Stimulated activated CD4-positive, alpha-beta T cell treated with anti-CD3 and anti-CD28 coated beads, Interleukin-12 subunit alpha, Interleukin-12 subunit beta, amount 100 ng/mL, for 24 hours (primary cell): ENCODE measurements at places on chromosomes 7 and 10.

DNA sequence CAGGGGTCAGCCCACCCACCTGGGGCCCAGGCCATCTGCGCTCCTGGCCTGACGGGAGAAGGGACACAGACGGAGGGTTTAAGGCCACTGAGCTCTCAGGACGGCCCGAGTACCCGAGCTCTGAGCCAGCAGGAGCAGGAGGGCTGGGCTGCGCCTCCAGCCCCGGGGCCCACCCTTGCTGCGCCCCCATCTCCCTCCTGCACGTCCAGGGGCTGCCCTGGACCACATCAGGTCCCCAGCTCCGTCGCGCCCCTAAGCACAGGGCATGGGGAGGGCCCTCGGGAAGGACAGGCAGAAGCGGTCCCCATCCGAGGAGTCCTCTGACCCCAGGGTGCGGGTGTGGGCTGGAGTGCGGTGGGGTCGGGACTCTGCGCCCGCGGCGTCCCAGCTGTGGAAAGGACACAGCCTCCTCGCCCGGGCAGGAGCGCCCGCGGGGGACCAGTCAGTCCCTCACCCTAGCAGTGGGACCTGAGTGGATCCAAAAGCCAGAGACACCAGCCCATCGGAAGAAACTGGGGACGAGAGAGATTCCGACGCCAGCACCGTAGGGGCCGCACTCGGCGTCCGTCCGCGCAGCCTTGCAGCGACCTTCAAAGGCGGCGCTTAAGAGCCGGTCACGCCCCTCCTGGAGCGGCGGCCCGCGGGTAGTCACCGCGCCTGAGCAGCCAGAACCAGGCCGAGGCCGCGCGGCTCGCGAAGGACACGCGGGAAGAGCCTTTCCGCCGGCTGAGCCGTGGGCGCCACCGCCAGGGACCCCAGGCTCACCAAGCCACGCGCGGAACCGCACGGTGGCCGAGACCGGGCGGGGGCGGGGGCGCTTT lies 15.9 kb downstream of the CAMK2B start:
- peak; percentile 44 for DNase-seq

DNA sequence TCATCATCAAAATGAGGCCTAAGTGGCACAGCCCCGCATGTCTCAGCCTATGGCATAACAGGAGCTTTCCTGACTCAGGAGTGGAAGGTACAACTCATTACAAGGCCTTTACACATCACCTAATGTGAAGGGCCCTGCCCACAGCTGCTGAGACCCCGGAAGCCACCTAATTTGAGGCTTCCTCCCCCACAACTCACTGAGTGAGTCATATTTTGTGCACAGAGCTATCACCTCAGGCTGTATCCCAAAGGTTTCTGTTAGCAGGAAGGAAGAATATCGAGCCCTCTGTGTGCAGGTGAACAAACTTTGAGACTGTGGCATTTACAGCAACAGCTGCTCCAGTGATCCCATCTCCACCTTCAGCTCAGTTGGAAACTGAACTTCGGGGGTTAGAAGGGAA lies 20.6 kb downstream of the HTR5A start:
- no peak for DNase-seq

DNA sequence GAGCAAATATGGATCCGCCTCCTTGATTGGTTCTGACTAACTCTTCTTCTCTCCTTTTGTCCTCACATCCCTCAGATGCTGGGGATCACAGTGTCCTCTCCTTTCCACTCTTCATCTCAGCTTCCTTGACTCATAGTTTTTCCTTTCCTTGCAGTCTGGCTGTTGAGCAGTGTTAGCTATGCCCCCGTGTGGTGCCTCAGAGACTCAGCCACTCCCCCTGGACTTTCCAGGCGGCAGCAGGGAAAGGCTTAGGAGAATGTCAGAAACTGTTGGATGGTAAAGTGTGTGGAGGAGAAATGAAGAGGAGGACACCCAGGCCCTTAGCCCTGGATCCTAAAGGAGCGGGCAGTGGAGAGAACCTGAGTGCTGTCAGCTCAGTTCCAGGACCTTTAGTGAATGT lies 267.5 kb downstream of the CELF2 start:
- DNase-seq = no peak

GRCh38 chr7:48691788-48692187 lies 232.6 kb upstream of the CDC14C start:
- DNase-seq = no peak

- no peak for DNase-seq
These were observed 127.9 kb downstream of the TCERG1L start for GRCh38 chr10:131183546-131184045.

DNA sequence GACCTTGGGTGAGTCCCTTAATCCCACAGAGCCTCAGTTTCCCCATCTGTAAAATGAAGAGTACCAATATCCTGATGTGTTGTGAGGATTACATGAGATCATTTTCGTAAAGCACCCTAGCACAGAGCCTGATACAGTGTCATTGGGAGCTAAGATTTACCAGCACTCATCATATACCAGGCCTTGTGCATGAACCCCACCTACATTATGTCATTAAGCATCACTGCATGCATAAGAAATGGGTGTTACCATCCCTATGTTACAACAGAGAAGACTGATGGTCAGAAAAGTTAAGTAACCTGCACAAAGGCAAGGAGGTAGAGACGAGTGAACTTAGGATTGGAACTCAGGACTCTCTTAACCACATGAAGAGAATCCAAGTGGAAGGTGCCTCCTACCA lies 290.6 kb downstream of the KCNMA1 start:
- no peak for DNase-seq

GRCh38 chr7:44390701-44391100 lies 65.3 kb upstream of the CAMK2B start:
- no peak for DNase-seq

DNA sequence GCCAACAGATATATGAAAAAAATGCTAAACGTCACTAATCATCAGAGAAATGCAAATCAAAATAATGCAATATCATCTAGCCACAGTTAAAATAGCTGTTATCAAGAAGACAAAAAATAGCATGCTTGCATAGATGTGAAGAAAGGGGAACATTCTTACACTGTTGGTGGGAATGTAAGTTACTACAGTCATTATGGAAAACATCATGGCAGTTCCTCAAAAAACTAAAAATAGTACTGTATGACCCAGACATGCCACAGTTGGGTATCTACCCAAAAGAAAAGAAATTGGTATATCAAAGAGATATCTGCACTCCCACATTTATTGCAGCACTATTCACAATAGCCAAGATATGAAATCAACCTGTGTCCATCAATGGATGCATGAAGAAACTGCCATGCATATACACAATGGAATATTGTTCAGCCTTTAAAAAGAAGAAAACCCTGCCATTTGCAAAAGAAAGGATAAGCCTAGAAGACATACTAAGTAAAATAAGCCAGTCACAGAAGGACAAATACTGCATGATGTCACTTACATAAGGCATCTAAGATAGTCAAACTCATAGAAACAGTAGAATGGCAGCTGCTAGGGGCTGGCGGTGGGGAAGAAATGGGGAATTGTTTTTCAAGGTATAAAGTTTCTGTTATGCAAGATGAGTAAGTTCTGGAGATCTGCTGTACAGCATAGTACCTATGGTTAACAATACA lies 107.0 kb downstream of the PTPN20 start:
- DNase-seq = no peak

DNA sequence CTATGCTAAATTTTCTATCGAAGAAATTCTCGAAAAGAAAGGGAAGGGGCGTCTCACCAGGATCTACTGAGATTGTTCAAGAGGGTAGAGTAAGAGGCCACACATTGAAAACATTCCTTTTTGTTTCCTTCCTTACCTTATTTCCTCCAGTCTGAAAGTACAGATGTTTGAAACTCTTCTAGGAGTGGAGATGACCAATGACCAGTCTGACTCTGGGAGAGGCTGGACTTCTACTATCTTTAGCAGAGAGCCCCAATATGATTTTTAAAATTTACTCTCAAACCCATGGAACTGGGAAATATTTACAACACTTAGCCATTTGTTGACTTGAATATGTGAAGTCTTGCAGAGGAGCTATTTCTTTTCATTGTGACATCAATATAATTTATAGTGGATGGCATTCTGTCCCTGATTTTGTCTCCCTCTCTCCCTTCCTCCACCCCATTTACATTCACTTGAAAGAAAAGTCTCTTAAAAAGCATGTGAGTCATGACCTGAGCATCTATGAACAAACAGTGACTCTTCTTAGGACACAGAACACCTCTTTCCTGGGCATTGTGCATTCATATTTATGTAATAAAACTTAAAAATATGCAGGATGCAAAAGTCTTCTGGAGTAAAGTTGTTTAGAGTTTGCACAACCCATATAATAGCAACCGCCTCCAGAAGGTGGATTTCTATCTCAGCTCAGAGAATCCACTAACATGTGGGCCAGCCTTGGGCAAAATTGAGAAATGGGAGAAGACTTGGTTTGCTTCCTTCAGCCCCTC lies 31.2 kb upstream of the BMPER start:
- no peak for DNase-seq

DNA sequence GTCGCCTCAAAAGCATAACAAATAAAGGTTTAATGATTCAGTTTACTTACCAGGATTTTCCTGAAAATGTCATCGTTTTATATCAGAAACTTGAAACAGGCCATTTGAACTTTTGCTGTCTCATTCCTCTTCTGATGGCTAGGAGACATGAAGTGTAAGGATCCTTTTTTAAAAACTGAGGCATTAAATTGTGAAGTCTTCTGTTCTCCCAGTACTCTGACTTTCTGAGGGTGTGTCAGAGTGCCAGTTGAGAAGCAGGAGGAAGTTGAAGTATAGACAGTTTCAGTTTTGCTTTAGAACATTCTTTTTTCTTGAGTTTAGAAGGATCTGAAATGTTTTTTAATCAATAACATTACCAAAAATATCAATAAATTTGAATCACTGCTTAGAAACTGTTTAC lies at the start of gene SAMD9L:
TSS of gene SAMD9L (minus strand) at position 242 of the 400 bp plus-strand sequence. CDS start 12,414 bp downstream, outside the sequence.
- DNase-seq = no peak

DNA sequence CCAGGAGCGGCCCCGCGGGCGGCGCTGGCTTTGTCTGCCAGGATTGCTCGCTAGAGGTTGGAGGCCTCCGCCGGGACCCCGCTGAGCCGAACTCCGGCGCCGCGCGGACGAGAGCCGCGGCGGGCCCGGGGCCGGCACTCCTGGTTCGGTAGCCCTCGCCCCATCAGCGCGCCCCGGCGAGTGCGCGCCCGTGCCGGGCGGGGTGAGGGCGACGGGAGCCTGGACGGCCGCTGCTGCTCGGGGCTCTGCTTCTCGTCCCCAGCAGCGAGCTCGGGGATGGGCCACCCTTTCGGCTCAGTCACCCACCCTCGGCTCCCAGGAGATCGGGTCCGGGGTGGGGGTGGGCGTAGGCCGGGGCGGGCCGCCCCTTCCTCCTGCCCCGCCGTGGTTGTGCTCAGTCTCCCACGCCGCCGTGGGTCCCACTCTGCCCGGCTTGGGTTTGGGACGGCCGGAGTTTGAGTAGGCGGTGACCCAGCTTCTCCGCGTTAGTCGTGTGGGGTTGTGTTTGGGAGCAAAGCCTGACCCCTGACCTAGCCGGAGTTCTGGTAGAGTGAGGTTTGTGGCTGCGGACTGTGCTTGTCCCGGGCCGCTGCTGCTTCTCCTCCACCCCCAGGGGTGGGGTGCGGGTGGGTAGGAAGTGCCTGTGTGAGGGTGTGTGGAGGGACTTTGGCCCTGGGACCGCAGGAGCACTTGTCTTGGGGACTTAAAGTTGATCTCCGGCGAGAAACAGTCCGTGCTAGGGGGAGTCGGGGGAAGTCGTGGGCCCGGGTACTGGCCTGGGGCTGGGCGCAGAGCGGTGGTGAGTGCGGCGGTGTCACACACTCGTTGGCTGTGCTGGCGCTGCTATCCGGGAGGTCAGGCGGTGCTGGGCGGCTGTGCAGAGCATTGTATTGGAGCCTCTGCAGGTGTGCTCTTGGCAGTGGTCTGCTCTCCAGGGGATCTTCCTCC lies 677 bp downstream of the TSPAN14 start:
- no peak for DNase-seq

DNA sequence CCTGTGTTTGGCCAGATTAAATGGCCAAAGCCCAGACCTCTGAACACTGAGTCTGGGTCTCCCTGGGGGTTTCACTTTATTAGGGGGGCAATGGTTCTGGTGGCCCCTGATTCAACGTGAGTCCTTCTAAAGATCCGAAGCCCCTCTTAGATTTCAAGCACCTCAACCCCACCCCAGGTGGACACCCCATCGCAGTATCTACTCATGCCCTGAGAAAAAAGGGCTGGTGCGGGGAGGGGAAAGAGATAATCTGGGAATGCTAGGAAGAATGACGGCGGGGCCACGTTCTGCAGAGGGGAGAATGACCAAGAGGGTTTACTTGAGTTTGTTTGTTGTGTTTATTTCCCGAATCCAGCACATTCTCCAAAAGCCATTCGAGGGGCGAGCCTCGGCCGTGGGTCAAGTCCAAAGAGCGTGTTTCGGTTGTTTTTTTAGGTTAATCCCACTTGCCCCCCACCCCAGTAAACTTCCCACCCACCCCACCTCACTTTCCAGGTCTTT lies 832 bp downstream of the PDLIM1 start:
- DNase-seq = no peak

- DNase-seq = no peak
These were observed 20.3 kb downstream of the YWHAG start for GRCh38 chr7:76338298-76339084.

DNA sequence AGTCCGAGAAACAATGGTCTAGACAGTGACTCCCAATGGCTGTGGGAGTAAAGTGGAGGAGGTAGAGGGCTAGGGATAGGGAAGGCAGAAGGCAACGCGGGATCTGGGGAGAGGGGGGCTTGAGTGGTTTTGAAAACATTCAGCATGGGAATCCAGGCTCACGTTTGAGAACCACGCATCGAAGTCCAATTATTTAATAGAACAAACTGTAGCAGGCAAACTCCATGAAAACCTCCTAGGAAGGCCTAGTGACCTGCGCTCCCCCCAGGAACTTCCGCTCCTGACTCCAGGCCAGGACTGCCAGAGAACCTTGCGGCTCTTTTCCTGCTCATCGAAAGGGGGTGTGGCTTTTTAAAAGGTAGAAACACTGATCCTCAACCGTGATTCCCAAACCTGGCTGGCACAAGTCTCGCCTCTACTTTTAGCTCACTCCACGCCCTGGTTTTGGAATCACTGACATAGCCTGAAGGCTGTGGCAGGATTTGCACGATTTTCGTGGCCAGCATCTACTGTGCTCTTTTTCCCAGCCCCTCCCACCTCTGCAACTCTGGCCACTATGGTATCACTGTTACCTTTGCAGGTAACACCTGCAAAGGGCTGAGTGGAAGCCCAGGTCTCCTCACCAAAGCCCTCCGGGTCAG lies 43.4 kb downstream of the MYOF start:
- DNase-seq = no peak

DNA sequence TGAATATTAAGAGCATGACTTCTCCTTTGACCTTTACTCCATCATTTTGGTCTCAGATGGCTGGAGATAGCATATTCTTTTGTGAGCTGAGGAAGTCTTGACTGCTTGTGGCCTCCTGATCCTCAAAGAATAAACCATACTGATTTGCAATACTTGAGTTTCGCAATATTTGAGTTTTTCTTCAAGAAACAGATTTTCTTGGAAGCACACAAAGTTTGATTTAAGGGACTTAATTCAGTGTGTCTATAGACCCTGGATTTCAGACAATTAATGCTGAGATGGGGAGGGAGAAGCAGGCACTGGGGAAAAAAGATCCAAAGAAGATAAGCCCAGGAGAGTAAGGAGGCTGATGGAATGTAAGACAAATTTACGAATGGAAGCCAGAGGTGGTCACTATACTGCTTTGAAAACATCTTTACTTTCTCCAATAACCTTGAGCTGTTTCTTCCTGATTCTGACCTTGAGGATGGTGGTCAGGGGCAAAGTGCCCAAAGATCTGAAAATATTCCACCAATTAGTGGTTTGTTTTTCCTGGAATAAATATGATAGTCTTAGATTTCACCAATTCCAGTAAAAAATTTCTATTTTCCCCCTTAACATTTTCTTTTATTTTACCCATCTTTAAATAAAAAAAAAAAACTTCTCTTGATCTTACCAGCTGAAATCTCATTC lies 7.5 kb downstream of the EPDR1 start:
- DNase-seq = no peak

GRCh38 chr7:93245525-93246432 lies 13.6 kb downstream of the VPS50 start:
- no peak for DNase-seq
